Trophoblast cell (in vitro differentiated cells and primary cell): ENCODE measurements at places on chromosomes 5 and 9.

- no peak for DNase-seq
These were observed 188.0 kb downstream of the KDM4C start for GRCh38 chr9:6945816-6946215.

- DNase-seq = no peak
These were observed 21.1 kb downstream of the ZDHHC11B start for GRCh38 chr5:763397-763796.

DNA sequence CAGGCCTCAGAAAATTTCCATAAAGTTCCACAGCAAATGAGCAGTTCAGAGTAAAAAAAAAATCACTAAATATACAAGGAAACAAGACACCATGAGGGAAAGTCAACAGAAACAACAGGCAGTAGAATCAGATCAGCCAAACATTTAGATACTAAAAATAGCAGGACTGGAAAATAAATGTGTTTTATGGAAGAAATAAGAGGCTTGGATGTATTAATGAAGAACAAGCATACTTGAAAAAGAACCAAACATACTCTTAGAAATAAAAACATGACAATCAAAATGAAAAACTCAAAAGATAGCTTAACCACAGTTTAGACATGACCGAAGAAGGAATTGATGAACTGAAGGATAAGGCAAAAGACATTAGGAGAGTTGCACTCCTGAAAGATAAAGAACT, 22.6 kb downstream of the MYMK start:
- no peak for DNase-seq

DNA sequence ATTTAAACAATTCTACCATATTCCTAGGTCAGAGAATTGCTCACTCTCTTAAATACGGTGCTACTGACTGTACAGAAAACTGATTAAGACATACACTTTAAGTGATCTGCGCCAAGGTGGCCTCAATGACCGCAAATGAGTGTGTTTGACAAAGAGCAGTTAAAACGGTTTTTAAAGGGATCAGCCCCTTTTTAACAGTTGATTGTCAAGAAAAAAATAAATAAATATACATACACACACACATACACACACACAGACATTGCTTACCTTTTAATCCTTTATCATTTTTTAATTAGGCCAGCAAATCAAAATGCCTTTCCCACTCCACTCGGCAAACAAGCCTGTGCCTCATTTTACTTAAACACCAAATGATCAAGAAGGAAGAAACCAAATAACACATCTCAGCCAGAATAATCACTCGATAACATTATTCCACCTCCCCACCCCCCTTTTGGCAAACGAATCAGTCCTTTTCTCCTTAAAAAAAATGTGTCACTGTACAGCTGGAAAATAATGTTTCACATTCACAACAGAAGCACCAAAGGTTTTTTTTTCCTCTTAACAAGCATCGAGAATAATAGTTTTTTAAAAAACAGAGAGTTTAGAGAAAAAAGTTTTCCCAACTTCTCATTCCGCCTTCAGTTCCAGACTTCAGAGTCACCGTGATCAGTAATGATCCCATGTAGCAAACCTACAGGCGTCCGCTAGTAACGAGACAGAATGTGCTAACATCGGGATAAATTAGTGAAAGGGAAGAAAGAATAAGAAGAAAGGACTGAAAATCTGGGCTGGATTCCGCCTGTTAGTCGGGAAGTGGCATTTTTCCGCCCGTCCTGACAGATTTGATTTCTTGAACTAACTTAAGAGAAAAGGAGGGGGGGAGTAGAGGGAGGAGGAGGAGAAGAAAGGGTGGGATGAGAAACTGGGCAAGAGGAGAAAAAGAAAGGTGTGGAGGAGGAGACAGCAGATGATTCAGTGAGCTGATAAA, at the start of gene ZNF608:
TSS of gene ZNF608 (minus strand) at position 712 of the 988 bp plus-strand sequence. CDS start 1,650 bp downstream, outside the sequence.
- peak; percentile 12 for DNase-seq

DNA sequence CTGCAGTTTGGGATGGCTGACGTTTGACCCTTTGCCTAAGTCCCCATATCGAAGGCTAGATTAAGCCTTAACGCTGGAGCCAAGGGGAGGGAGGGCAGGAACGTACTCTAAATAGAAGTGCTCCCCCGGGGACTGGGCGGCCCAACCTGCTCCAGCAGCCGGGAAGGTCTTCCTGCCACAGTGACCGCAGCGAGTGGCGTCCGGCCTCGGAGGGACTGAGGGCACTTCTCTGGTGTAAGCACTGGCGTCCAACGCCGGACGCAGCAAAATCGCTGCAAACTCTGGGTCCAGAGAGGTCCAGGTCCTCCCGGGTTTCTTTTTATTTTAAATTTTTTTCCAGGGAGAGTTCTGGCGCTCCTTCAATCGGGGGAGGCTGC, 505 bp upstream of the ACER2 start:
- DNase-seq = no peak

DNA sequence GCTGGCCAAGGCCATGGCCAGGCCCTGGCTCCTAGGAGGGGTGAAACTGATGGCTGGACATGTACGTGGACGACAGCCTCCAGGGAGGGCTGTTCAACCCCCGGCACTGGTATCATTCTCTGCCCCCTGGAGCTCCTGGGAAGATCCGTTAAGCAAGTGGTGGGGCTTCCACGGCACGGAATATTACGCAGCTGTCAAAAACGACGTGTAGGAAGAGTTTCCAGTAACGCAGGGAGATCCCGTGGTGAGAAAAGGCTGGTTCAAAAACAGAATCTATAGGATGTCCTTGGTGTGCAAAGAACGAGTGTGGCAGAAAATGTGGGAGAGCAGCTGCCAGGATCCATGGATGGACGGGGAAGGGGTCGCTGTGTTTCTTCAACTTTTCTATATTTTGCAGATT, 36.3 kb upstream of the TMEM250 start:
- no peak for DNase-seq

GRCh38 chr9:99114846-99115500, 10.1 kb downstream of the TGFBR1 start:
- no peak for DNase-seq

- no peak for DNase-seq
These were observed 16.8 kb downstream of the LPCAT1 start for GRCh38 chr5:1507014-1507375.

GRCh38 chr5:154712518-154713437, 42.4 kb upstream of the LARP1 start:
- DNase-seq = no peak

GRCh38 chr5:147290261-147290660, 55.4 kb downstream of the STK32A start:
- no peak for DNase-seq

DNA sequence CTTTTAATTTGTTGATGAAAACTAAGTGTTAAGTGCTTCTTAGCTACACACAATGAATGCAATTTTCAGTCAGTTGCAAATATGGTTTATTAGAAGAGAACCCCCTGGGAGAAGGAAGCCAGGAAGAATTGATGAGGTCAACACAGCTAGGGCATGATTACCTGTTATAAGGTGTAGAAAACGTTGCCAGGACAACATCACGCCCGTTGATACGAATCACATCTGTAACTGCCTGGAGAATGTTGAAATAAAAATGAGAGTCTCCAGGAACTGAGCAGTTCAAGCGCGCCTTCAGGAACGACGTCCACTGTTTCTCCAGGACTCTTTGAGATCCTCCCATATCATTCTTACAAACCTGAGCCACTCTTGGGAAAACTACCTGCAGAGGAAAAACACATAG, 88.0 kb downstream of the SEMA6A start:
- no peak for DNase-seq

DNA sequence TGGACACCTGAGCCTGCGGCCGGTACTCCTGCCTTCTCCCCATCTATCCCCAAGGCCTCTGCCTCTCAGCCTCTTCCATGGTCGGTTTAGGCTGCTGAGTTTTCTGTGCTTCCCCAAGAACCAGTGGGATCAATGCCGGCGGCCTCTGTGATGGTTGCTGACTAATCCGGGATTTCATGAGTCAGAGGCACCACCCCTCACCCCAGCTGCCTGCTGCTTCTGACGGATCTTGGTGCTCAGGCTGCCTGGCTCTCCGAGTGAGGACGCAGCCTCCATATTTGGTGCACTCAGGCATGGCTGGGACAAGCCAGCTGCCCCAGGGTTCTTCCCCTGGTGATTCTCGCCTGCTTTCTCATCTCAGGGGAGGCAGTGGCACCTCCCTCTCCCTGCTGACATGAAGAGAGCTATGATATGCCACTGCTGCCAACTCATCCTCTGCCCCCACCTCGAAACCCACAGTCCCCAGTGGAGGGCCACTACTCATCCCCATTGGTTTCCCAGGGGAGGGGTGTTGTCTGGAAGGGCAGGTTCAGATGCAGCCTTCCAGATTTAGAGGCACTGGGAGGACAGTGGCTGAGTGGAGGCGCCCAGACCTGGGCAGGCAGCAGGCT, 3.3 kb upstream of the MAN1B1 start:
- peak; percentile 55 for DNase-seq

- DNase-seq = no peak
These were observed 509.3 kb downstream of the KDM4C start for GRCh38 chr9:7266911-7267595.

DNA sequence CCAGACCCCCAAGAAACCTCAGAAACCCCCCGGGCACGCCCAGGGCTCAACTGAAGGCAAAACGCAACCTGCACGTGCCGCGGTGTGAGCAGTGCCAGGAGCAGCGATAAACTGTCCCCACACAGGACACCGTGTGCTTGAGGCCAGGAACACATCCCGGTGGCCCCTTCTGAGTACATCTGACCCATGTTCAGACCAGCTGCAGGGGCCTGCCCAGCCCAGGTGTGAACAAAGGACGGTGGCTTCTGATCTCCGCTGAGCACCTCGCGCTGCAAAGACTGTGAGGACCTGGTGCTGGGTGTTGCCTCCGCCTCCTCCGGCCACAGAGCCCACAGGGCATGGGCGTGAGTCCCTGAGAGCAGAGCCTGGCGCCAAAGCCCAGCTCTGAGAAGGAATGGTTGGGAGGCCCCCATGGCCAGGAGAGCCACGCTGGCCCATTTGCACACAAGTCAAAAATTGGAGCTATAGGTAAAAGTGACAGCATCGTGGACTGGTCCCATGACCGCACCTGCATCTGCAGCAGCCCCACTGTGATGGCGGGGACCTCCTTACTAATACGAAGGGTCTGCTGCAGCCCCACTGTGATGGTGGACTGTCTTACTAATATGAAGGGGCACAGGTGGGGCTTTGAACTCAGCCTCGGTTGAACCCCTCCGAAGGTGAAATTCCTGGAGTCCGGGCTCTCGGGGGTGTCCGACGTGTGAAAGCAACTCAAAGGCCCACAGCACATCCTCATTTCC, 31.5 kb downstream of the NDUFS6 start:
- no peak for DNase-seq

DNA sequence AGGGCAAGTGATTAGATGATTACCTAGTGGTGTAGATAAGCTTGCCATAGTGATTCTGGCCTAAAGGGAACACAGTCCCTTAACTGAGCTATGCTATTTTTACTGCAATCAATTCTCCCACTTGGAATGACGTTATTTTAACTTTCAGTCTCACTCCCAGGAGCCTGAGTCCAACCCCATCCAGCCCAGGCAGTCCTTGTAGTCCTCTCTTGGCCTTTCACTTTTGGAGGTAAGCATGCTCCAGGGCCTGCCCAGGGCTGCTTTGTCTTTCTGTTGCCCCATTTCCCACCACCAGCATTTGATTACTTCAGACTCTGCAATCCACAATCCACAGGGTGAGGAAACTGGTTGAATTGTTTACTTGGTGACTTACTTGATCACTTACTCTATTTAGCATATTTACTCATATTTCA, 233.0 kb downstream of the CD180 start:
- DNase-seq = peak; percentile 96

DNA sequence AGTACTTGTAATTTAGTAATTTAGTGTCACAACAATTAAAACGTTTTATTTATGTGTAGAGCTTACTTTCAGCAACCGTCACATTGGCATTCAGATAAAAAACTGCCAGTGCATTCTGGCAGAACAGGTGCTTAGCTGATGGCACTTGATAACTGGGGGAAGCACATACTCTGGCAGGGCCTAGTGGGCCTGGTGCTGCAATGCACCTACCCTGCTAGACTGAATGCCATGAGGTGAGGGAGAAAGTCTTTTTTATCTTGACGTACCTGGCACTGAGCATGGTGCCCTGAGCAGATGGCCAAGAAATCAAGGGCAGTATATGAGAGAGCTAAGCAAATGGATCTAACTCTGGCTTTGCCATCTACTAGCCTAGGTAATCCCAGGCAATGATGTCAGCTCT, 280.6 kb upstream of the EFNA5 start:
- DNase-seq = no peak

GRCh38 chr9:137227054-137227852, at the start of gene RNF224:
RNF224 (plus strand) TSS chr9:137227502; CDS start chr9:137228336, 834 bp downstream.
- DNase-seq = peak; percentile 87

- peak; percentile 55 for DNase-seq
These were observed 596 bp upstream of the ADAMTS6 start for GRCh38 chr5:65482296-65482735.

- no peak for DNase-seq
These were observed 85.8 kb upstream of the TAS2R1 start for GRCh38 chr5:9715891-9716335.

- peak; percentile 88 for DNase-seq
These were observed 500.0 kb upstream of the KLF4 start for GRCh38 chr9:107989544-107989943.

DNA sequence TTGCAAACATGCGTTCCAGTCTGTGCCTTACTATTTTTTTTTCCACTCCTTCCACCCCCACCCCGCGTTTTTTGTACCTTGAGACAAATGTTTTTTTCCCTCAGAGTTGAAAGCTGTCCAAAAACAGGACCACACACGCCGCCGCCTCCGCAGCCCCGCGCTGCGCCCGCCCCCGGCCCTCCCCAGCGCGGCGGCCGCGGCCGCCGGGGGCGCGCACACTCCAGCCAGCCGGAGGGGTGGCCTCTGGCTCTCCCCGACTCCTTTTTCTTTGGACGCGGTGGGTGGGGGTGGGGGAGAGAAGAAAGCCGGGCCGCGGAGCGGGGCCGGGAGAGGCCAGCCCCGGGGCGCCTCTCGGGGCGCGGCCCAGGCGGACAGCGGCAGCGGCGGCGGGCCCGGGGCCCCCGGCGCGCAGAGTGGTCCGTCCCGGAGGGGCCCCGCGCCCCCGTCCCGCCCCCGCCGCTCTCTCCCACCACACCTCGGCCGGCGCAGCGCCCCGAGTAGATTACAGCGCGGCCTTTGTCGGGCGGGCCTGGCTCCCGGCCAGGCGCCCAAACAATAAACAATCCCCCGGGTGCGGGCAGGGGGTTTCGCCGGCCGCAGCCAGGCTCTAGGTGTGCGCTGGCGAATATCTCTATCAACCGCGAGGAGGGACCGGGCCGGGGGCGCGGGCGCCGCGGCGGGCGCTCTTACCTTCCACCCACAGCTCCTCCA, 10.9 kb downstream of the PTCH1 start:
- DNase-seq = no peak

GRCh38 chr9:75170898-75171360, 82.6 kb downstream of the OSTF1 start:
- DNase-seq = peak; percentile 46

GRCh38 chr5:94461131-94461530, 157.3 kb downstream of the KIAA0825 start:
- DNase-seq = no peak

DNA sequence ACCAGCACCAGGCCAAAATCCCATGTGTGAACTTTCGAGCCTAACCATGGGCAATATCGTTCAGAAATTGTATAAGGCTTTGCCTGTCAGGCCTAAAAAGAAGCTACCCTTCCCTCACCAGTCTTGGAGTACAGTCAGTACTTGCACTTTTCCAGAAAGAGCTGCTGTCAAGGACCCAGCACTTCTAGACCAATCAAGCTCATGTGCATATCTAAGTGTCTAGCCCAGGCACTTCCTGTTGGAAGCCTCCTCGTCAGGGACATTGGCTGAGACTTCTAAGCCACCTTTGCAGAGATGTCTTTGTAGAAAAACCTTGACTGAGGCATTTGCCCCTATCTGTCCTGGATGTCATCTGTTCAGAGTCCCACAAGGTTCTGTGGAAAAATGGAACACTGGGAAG, 1930.5 kb downstream of the EFNA5 start:
- DNase-seq = no peak

GRCh38 chr9:109051733-109052132, 38.4 kb upstream of the CTNNAL1 start:
- no peak for DNase-seq
